ENCODE measurements at places on chromosomes 6 and 20. TPM values are rescaled to one million over a fixed set of nuclear protein-coding genes. Genes with fewer than 3 reads are reported as not detected.

Gene MARCKS
- polyA plus RNA-seq, result 65.1 TPM

Gene SUMO4
- not detected for polyA plus RNA-seq

Gene ASIP
- polyA plus RNA-seq, result 2.7 TPM

Gene PSORS1C2
- polyA plus RNA-seq, result not detected

Gene HTR1E
- not detected for polyA plus RNA-seq

Gene PRDM13
- 0.02 TPM for polyA plus RNA-seq

Gene DEFB124
- polyA plus RNA-seq, result not detected

Gene HLA-DRB1
- polyA plus RNA-seq, result 573 TPM

DNA sequence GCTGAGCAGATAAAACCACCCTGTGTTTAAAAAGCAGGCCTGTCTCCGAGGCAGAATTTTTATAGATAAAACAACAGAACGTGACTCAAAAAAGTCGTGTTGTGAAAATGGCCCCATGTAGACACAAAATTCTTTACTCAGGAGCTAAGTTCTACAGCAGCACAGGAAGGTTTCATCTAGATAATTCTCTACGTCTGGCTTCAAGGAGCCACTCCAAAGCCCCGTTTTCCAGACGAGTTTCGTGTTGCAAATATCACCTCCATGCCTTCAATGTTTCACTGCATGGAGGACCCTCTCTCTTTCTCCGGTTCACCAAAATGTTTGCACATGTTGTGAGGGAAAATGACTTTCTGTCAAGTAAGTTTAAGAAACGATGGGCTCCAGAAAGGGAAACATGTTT lies 12.0 kb upstream of the BMP7 start:
- no peak for DNase-seq

GRCh38 chr6:527989-528673 lies 128.8 kb downstream of the HUS1B start:
- no peak for DNase-seq

DNA sequence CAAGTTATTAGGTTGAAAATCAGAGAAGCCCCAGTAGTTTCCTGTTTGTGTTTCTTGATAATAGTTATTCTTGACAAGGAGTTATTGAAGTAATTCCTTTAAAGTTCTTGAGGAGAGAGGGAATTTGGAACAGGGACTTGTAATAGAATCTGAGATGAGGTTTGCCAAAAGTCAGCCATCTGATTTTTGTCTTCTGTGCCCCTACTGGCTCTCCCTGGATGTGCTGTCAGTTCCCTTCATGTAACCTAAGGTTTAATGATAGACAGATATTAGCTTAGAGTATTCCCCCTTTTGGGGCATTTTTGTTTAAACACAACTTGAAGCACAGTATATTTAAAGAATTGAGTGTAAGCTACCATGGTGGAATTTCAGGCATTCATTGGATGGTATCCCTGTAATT lies 71.4 kb downstream of the CARMIL1 start:
- no peak for DNase-seq

GRCh38 chr20:25038591-25039015 lies 19.3 kb downstream of the ACSS1 start:
- DNase-seq, result peak; percentile 68

DNA sequence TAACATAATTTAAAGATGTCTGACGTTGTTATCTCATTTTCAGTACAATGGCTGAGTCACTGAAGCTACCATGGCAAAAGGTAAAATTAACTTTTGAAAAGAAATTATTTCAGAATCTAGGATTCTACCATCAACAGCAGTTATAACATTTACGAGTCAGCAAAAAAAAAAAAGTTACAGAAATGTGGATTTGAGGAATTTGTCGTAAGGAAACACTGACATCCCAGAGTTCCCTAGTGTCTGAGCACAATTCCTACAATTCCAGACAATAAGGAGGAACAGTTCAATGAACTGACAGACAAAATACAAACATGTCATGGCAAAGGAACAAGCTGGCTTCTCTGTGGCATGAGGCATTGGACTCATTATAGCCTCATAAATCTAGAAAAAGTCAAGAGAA lies 19.1 kb downstream of the ABRACL start:
- no peak for DNase-seq

DNA sequence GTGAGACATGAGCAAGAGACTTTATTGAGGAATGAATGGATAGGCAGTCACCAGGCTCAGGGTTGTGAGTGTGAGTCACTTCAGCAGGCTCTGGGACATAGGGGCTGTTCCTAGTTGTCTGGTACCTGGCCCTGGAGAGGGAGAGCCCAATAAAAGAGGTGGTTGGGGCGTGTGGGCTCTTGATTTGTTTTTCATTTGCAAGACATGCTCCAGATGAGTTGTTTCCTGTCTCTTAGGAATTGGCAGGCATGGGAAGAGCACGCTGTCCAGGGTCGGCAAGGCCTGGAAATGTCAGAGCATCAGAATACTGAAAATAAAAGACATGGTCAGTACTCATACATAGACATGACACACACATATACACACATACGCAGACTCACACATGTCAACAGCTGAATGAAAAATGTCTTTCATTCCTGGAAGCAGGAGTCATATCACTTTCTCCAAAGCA lies 166.3 kb upstream of the SULF2 start:
- DNase-seq, result no peak

DNA sequence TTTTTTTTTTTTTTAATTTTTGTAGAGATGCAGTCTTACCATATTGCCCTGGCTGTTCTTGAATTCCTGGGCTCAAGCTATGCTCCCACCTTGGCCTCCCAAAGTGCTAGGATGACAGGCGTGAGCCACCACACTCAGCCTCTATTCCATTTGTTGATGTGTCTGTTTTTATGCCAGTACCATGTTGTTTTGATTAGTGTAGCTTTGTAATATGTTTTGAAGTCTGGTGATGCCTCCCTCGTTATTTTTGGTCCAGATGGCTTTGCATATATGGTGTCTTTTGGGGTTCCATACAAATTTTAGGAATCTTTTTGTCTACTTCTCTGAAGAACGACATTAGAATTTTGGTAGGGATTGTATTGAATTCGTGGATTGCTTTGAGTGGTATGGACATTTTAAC lies 193.2 kb downstream of the ADGB start:
- no peak for DNase-seq

DNA sequence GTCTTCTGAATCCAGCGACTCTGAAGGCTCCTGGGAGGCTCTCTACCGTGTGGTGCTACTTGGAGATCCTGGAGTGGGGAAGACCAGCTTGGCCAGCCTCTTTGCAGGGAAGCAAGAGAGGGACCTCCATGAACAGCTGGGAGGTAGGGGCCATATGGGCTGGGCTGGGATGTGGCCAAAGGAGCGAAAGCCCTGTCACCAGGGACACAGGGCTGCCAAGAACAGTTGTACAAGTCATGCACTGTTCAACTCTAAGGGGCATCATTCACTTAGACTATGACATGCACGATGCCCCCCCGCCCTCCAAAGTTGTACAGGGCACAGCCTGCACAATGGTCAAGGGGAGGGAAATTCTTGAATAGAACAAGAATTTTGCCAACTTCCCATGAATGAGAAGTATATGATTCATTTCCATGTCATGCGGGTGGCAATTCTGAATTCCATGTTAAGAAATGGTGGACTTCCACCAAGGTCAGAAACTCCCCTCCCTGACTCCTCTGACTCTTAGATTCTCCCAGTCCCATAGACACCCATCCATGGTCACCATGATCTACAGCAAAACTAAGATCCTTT lies 1.6 kb downstream of the REM1 start:
- DNase-seq, result no peak

- DNase-seq, result no peak
Measured at GRCh38 chr6:124436803-124437202, 525.4 kb upstream of the RNF217 start.

DNA sequence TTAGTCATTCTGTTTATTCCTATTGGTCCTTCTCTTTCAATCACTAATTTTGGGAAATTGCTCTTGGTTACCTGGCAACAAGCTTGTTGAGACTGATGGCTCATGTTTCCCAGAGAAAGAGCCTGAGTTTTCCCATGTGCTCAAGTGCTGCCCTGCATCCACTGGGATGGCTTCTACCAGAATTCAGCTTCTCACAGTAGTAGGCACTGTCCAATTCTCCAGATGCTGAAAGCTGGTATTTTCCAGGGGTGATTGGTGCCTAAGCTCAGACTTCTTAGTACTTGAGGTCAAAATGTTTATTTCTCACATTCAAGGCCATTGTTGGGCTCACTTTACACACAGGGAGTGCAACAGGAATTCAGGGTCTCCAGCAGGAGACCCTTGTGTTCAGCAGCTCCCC lies 29.1 kb upstream of the SLC2A12 start:
- no peak for DNase-seq

DNA sequence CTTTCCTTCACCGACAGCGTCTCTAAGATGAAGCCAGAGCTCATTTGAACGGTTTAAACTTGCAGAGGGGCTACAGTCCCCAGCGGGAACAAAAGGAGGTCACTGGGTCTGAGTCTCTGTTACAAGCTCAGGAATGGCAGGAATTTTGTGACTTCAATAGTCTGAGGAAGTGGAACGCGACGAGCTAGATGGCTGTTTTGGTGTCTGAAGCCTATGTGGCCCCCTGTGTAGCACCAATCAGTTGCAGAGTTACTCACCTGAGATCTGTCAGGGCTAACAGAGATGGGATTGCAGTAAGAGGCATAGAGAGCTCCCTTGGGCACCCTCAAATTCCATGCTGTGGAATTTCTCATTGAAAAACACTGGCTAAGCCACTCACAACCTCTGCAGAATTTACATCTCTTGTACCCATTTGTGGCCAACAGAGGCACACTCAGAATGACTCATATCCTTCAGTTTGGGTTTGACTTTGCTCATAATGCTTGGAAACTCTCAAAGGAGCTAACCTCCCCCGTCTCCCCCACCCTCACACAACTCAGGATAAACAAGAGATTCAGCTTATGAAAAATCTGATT lies 7.1 kb upstream of the TCP11 start:
- DNase-seq, result no peak

GRCh38 chr20:3973705-3974104 lies 41.7 kb downstream of the RNF24 start:
- no peak for DNase-seq

DNA sequence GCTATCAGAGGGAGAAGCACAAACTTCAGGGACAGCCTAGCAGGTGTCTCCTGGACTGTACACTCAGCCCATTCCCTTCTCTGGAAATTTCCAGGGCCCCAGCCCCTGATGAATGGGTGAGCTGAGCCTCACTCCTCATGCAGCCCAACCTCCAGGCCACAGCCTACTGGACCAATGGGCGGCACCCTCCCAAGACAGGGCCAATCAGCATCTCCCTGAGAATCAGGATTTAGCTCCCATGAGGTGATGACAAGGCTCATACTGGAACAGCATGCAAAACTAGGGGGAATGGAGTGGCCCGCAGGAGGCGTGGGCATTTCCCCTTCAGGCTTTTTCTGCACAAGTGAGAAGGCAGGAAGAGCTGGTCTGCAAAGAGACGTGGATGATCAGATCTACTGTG lies 29.0 kb downstream of the NFATC2 start:
- DNase-seq, result peak; percentile 27

DNA sequence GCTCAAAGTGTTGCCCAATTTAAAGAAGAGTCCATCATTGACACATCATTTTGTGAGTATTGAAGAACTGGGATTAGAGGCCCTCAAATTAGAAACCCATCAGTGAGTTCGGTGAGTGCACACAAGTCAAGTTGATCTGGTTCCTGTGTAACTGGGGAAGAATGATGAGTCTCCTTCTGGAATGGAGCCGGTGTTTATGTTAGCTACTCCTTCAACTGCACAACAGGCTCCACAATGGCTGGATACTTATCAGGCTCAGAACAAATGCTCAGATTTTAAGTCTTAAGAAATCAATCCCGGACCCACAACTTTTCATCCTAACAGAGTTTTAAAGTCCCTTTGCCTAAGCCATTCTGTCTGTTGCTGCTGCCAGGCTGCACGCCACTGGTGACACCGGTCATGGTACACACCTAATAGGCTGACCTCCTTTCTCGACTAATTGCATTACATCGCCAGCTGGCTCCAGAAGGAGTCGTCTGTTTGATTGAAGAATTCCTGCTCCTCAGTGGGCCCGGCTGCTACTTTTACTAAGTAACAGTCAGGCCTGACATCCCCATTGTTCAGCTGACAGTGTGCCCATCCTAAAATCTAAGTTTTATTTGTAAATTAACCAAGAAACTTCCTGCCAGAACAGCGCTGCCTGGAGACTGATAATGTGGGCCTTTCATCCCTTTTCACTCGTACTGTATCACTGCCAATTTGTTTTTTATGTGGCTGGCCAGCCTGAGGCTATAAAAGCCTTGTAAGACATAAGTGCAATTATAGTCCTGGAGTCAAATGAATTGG lies 130.4 kb downstream of the INSM1 start:
- no peak for DNase-seq

DNA sequence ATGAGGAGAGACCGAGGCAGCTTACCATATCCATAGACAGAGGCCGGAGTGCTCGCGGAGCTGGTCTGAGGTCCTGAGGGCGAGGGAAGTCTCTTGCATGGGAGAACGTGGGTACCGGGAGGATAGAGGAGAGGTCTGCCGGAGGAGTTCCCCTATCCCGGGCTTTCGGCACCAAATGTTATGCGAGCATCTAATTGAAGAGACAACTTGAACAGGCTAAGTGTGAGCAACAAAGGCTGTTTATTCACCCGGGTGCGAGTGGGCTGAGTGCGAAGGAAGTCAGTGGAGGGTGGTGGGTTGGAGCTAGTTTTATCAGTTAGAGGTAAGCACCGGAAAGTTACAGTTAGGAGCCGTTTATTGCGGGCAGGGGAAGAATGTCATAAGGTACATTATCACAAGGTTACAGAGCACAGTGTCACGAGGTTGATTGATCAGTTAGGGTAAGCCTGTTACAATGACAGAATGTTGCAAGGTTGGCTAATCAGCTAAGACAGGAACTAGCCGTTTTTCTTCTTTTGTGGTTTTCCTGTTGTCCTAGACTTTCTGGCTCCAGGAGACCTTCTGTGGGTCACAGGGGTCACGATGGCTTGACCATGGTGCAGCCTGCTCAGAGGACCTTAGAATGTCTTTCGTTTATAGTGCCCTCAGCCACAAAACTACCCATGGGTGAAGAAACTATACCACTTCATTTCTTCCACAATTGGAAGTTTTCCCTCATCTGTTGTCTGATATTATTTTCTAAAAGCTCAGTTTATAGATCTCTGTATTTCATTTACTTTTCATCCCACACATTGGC lies 746.0 kb upstream of the ADGRB3 start:
- DNase-seq, result no peak

DNA sequence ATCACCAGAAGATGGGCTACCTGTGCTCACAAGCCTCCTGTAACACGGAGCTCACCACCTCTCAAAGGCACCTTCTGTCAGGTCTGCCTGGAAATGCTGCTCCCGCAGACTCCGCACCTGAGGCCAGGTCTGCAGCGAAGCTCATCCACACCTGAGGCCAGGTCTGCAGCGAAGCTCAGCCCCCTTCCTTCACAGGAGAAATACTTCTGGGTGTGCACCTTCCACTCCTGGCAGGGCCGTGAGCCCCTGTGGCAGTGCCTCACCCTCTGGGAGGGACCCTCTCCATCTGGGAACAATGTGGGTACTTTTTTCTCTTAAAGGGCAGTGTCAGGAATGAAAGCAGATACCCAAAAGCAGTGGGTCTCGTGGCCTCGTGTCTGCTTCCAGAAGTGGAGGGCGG lies 1.4 kb upstream of the SLCO4A1 start:
- DNase-seq, result peak; percentile 73

- DNase-seq, result no peak
Measured at GRCh38 chr6:154238831-154239230, 117.8 kb downstream of the IPCEF1 start.

Measured in spleen (tissue), 13 donors.